Naive thymus-derived CD8-positive, alpha-beta T cell (primary cell): ENCODE measurements at places on chromosomes 11 and 22. TPM values are rescaled to one million over a fixed set of nuclear protein-coding genes. Genes with fewer than 3 reads are reported as not detected.
A peak's percentile ranks its signal among the peaks of the same experiment; 100 is the strongest.

- no peak for DNase-seq
These were observed 121.5 kb downstream of the KCNQ1OT1 start for GRCh38 chr11:2577991-2578928.

GRCh38 chr11:71293961-71294782 is 41.8 kb upstream of the SHANK2 start:
- DNase-seq = no peak

DNA sequence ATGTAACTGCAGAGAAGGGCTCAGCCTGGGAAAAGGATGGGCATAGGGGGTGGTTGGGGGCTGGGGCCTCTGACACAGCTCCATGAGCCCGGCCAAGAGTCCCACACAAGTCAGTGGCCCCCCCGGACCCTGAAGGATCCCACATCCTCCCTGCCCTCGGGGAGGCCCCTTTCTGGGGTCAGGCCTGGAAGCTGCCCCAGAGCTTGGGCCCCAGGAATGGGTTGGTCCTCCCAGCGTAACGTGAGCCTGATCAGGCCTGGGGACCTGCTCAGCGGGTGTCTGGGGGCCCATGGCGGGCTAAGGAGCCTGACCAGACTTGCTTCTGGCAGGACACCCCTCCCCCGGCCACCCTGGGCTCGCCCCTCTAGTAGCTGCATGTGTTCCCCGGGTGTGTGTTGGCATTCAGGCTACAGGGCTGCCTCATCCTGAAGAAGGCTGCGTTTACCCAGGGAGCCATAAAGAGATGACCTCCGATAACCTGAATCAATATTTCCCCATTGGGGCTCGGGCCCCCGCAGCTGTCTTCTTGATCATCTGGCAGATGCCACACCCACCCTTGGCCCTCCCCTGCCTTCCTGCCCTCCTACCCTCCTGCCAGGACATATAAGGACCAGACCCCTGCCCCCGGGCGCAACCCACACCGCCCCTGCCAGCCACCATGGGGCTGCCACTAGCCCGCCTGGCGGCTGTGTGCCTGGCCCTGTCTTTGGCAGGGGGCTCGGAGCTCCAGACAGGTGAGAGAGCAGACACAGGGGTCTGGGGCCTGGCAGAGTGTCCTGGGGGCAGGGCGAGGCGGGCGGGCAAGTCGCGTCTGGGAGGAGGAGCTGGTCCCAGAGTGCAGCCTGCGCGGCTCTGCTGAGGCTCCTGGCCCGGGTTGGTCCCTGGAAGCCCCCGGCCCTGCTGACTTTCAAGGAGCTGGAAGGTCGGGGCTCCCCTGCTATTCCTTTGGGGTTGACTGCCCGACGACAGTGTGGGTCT is at the start of gene MUC2:
Gene MUC2 (plus strand): TSS at position 631 of the 978 bp plus-strand sequence.
- peak; percentile 14 for DNase-seq

DNA sequence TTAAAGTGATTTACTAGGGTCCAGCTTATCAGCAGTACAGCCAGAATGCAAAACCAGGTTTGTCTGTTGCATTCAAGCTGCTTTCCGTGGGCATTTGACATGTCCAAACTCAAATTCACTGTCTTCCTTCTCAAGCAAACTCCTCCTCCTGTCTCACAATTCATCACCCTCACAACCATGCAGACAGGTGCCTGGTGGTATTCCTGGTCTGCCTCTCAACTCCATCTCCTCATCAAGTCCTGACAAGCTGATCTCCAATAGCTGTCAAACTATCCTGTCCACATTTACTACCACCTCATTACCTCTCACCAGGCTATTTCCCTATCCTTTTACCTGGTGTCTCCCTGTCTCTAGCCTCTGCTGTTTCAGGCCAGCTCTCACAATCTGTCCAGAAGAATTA is 49.1 kb upstream of the LYVE1 start:
- no peak for DNase-seq

- DNase-seq = no peak
These were observed 1.5 kb downstream of the FXYD6 start for GRCh38 chr11:117874910-117875381.

DNA sequence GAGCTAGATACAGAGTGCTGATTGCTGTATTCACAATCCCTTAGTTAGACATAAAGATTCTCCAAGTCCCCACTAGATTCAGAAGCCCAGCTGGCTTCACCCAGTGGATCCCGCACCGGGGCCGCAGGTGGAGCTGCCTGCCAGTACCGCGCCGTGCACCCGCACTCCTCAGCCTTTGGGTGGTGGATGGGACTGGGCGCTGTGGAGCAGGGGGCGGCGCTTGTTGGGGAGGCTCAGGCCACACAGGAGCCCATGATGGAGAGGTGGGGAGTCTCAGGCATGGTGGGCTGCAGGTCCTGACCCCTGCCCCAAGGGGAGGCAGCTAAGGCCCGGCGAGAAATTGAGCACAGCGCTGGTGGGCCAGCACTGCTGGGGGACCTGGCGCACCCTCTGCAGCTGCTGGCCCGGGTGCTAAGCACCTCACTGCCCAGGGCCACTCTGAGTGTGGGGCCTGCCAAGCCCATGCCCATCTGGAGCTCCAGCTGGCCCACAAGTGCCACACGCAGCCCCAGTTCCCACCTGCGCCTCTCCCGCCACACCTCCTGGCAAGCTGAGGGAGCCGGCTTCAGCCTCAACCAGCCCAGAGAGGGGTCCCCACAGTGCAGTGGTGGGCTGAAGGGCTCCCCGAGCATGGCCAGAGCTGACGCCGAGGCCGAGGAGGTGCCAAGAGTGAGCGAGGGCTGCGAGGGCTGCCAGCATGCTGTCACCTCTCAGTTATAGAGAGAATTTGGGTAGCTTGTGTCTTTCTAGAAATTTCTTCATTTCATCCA is 417.6 kb downstream of the METTL15 start:
- no peak for DNase-seq

KREMEN1 gene
- not detected for total RNA-seq

TEX54 gene
- total RNA-seq = 0.88 TPM

TUBA8 gene
- total RNA-seq = 2.9 TPM

BLID gene
- total RNA-seq = not detected
